ENCODE measurements at places on chromosomes 13 and 19.

DNA sequence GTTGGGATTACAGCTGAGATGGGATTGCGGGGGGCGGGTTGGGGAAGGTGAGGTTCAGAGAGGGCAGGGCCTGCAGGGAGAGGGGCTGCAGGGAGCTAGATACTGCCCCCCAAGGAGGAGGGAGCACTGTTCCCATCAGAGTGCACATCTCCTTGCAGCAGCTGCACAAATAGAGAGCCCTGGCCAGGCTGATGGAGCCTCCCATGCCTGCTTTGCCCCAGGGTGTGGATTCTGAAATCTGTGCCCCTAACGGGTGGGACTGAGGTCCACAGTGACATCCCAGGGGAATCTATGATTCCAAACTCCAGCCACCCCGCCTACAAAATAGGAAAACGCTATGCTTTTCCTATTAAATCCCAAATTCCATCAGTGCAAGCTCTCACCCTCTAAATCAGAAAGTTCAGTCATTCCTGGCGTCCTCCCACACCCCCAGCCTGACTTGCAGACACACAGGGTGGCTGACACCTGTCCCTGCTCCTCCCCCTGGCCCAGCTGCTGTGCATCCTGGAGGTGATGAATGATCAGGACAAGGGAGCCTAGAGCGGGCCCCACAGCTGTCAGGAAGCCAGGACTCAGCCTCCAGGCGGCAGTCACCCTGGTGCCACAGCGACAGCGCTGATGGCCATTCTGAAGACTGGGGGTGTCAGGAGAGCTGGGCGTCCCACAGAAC is 6.3 kb upstream of the CEACAM21 start:
- no peak for DNase-seq

GRCh38 chr13:73757481-73758233 is 376.5 kb downstream of the KLF12 start:
- DNase-seq = no peak

- no peak for DNase-seq
These were observed 7.8 kb upstream of the SIGLECL1 start for GRCh38 chr19:51242881-51243630.

DNA sequence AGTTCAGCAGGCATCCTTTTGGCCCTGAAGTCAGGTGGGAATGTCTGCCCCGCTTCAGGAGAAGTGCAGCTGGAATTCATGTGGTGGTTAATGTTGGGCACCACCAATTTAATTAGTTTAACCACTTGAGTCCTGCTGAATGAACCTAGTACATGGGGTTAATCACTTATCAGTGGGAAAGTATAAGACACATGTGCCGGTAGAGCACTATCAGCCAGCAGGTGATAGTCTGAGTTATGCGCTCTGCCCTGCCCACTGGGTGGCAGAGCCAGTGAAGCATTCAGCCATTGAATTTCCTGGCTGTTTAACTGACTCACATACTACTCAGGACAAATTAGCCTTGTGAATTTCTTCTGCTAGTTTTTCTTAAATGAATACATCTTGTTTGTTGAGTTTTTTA is 789.7 kb upstream of the PRR20A start:
- no peak for DNase-seq

GRCh38 chr19:30112171-30112570 is 170.1 kb downstream of the URI1 start:
- DNase-seq = no peak

DNA sequence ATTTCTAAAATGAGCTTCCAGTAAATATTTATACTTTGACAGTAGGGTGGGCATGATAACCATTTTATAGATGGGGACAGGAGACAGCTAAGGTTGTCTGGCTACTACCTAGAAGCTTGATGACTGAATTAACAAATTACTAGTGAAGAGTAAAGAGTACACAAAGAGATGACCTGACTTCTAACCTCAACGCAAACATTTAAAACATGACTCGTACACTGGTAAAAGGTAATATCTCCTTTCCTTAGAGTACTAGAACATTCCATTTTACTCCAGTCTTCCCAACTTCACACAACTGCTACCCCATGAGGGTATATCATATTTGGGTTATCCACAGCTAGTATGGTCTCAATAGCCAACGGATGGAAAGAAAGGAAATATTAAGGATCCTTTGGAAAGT is 258.9 kb downstream of the FOXO1 start:
- no peak for DNase-seq

DNA sequence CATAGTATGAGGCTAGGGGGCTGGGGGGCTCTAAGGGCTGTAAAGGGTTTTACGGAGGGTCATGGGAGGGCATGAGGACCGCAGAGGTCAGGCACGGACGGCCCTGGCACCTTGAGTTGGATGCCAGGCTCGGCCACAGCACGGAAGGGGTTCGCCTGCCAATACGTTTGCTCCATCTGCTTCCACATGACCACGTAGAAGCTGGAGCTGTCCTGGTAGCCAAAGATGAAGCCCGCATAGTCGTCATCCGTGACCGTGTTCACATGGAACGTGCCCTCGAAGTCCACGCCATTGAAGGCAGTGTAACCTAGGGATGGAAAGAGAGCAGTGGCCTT is 6.4 kb downstream of the COMP start:
- DNase-seq = no peak

GRCh38 chr13:49532593-49532992 is 36.8 kb downstream of the PHF11 start:
- no peak for DNase-seq

DNA sequence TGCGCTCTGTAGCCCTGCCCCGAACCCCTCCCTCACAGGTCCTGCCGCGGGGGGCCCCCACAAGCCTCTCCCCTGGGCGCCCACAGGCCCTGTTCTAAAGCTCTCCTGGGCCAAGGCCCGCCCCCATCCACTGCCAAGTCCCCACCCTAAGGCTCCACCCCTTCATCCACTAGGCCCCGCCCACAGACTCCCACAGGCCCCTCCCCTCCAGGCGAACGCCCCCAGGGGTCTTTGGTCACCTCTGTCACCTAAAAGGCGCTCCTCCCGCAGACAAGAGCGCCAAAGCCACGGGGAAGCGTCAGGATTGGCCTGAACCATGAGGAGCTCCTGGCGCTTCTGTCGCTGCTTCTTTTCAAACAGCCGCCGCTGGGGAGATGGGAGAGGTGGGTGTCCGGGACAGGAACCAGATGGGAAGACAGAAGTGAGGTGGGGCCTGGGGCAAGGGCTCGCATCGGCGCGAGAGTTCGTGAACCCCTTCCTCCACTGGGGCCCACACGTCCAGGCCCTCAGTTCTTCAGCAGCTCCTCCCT is 2.3 kb downstream of the TULP2 start:
- peak; percentile 52 for DNase-seq

- DNase-seq = no peak
These were observed 501.5 kb downstream of the DCT start for GRCh38 chr13:93977986-93978385.

DNA sequence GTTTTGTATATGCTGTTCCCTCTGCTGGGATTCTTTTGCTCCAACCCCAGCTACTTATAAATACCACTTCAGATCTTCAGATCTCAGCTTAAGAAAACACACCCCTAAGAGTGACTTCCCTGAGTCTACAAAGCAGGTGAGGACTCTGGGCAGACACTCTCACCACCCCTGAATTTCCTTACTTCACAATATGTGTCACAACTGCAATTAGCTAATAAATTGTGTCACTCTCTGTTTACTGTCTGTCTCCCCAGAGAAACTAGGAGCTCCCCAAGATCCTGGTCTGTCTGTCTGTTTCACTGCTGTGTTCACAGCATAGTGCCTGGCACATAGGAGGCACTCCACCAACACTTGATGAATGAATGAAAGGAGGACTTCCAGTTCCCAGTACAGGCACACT is 14.4 kb downstream of the CEBPA start:
- DNase-seq = no peak

DNA sequence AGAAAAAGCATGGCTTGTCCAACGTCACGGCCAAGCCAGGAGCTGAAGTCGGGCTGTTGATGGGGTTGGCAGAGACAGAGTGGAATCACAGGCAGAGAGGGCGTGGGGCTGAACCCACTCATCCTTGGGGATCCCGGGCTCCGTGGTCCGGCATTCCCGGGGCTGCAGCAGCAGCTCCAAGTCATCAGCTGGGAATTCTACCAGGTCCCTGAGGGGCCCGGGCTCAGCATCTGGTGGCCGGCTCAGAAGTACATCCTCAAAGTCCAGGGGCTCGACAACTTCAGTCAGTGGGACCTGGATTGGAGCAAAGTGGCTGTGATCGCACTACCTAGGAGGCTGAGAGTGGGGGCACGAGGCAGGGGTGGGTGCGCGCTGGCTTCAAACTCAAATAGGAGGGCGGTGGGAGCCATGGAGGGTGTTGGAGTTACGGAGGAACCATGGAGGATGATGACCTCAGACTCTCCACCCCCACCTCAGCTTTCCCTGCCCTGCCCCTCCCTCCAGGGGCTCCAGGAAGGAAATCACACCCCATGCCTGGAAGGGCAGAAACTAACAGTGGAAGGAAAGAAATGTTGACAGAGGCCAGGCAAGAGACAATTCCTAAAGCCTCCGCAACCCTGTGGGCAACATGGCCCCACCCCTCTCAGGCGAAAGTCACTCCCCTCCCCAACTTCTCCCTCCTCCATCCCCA is 9.5 kb downstream of the DOCK6 start:
- DNase-seq = no peak

DNA sequence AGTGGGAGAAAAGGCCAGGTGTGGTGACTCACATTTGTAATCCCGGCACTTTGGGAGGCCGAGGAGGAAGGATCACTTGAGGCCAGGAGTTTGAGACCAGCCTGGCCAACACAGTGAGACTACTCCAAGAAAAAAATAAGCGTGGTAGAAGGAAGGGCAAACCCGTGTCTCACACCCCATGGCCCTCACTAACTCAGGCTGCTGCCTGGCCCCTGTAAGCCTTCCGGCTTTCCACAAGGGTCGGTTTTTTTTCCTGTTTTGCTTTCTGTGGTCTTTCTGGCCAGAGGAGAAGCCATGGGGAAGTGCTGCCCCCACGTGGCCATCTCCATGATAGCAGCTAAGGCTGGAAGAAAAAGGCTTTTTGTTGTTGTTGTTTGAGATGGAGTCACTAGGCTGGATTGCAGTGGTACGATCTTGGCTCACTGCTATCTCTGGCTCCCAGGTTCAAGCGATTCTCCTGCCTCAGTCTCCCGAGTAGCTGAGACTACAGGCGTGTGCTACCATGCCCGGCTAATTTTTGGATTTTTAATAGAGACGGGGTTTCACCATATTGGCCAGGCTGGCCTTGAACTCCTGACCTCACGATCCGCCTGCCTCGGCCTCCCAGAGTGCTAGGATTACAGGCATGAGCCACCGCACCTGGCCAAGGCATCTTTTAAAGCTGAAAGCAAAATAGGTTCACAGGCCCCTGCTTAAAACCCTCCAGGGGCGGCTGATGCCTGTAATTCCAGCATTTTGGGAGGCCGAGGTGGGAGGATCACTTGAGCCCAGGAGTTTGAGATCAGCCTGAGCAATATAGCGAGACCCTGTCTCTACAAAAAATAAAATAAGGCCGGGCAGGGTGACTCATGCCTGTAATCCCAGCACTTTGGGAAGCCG is 7.5 kb upstream of the ARHGEF18 start:
- peak; percentile 80 for DNase-seq

DNA sequence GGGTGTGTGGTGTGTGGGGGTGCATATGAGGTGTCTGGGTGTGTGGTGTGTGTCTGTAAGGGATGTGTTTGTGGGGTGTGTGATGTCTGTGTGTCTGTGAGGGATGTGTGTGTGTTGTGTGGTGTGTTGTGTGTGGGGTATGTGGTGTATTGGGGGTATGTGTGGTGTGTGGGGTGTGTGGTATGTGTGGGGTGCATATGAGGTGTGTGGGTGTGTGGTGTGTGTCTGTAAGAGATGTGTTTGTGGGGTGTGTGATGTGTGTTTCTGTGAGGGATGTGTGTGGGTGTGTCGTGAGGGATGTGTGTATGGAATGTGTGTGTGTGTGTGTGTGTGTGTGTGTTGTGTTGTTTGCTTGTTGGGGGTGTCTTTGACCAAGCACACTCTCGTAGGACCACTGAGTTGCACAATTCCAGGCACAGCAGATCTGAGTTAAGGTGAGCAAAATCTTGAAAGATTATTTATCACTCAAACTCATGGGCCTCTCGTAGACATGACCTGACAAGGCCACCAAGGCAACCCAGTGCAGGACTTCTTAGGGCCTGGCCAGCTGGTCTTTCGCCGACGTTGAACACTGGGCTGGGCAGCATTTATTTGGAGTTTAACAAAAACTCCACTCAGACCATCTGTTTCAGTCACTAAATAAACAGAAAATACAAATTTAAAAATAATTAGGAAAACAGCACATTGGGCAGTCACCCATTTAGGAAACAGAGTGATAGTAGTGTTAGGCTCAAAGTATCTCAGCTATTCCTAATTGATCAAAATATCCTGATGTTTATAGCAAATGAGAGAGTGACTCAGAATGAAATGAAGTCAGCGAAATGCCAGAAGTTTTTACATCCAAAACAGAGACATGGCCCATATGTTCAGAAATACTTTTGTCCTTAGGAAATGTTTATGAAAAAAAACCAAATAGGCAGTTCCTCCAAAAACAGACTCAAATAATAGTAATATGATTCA is 301.1 kb downstream of the FGF9 start:
- DNase-seq = no peak

- no peak for DNase-seq
These were observed 270.9 kb downstream of the DACH1 start for GRCh38 chr13:71596116-71596515.

DNA sequence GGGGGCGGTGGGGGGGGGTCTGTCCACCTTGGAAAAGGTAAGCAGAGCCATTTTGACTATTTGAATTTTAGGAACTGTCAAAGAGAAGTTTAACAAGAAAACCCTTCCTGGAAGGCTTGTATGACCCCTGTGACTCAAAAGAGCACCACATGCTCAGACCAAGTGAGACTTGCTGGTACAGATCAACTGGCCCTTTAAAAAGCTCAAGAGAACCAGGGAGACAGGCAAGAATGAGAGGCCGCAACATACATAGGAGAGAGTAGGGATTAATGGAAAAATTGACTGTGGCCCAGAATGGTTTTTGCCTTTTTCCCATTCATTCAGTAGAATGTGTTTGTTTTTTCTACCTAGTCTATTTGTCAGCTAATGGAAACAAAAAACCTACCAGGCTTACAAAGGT is 26.2 kb upstream of the ATP8A2 start:
- DNase-seq = no peak

DNA sequence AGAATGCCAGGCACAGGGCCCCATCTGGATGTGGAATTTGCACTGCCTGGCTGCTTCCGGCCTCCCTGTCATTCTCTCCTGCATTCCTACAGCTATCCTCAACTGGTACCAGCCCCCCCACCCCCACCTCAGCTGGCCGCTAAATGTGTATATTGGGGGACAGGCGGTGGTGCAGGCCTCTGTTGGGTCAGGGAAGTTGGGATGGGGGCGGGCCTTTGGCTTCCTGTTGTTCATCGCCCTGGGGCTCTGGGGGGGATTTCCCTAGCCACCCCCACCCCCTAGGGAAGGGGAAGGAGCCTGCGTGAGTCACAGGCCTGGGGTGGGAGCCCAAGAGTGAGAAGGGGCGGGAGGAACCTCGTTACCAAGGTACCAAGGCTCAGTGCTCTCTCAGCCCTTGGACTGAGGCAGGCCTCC is 10.6 kb downstream of the POU2F2 start:
- peak; percentile 76 for DNase-seq

DNA sequence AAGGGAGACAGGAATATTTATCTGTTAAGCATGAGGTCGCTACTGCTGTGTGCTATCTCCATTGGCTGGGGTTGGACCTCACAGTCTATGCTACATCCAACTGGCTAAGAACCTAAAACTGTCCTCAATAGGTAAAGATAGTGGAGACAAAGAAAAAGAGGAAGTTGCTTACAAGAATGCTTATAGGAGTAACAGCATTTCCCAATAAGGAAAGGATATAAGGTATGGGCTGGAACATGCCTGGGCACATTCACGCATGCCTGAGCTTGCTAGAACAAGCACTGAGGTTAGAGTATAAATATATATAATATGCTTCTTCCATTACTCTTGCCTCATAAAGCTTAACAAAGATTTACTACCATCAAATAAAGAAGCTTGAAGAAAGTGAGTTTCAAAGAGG is 47.9 kb upstream of the CEACAM21 start:
- DNase-seq = no peak

- no peak for DNase-seq
These were observed 9.6 kb upstream of the ZC3H13 start for GRCh38 chr13:46062185-46062584.
